Activated naive CD4-positive, alpha-beta T cell treated with anti-CD3 and anti-CD28 coated beads, Interleukin-2, amount 10 ng/mL, durations not matched to agents 5 hours and 36 hours (primary cell): ENCODE measurements at places on chromosomes 4 and X. TPM values are rescaled to one million over a fixed set of nuclear protein-coding genes. Genes with fewer than 3 reads are reported as not detected.

CCDC160 gene
- not detected for total RNA-seq

ZNF827 gene
- 11.4 TPM for total RNA-seq

XPNPEP2 gene
- total RNA-seq, result 1.7 TPM

PAGE1 gene
- total RNA-seq, result not detected

SSX4B gene
- total RNA-seq, result not detected

ERAS gene
- total RNA-seq, result not detected

TMEM128 gene
- total RNA-seq, result 15.6 TPM

CCSER1 gene
- not detected for total RNA-seq
